NCI-H1694 (cell line): ENCODE measurements at places on chromosomes 7 and 10.

- DNase-seq, result no peak
These were observed 50.6 kb upstream of the DPYSL4 start for GRCh38 chr10:132136097-132136521.

GRCh38 chr7:104017001-104017400 lies 27.5 kb upstream of the RELN start:
- DNase-seq, result no peak

GRCh38 chr7:150784120-150784736 lies 15.9 kb downstream of the TMEM176B start:
- DNase-seq, result no peak

DNA sequence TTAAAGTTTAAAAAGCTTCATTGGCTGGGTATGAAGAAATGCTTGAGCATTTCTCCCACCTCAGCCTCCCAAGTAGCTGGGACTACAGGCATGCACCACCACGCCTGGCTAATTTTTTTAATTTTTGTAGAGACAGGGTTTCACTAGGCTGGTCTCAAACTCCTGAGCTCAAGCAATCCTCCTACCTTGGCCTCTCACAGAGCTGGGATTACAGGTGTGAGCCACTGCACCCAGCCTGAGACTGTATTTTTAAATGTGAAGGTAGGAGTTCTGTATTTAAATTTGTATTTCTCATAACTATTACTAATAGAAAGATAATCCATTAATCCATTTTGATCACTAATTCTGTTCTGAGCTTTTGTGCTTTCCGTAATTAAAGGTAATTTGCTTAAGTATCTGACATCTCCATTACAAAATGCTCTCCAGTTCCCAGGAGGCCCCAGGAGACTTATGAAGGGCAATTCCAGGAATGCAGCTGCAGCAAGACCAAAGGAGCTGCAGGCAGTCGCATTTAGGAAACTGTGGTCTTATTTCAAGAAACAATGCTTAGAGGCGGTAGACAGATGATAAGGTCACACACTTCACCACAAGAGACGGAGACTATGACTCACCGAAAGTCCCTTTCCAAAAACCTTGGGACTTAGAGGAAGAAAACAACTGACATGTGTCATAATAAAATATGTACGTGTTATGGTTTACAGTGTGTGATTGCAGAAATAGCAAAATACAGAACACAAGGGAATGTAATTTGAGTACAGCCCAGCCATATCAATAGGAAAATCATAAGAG lies 23.3 kb downstream of the YAE1 start:
- no peak for DNase-seq
